Smooth muscle cell of trachea (primary cell): ENCODE measurements at places on chromosomes 1 and 21. TPM values are rescaled to one million over a fixed set of nuclear protein-coding genes. Genes with fewer than 3 reads are reported as not detected.

RAD54L gene
- 0.50 and 7.4 TPM in 2 replicates for total RNA-seq

CHI3L2 gene
- 2.5 and 10.6 TPM in 2 replicates for total RNA-seq

FAM167B gene
- total RNA-seq = 0.29 and 0.66 TPM in 2 replicates

NTNG1 gene
- total RNA-seq = 5.0 and 11.6 TPM in 2 replicates

TGFB2 gene
- 4.9 and 9.9 TPM in 2 replicates for total RNA-seq

PTAFR gene
- total RNA-seq = under 0.01 and 0.15 TPM in 2 replicates

RCAN1 gene
- 81.6 and 104 TPM in 2 replicates for total RNA-seq

SLC30A10 gene
- not detected in 2 replicates for total RNA-seq

TSACC gene
- 0.33 TPM in 1 of 2 replicates, not detected in the other for total RNA-seq

TRIM17 gene
- 0.15 TPM in 1 of 2 replicates, not detected in the other for total RNA-seq

RGS1 gene
- total RNA-seq = not detected in 2 replicates

SUSD4 gene
- total RNA-seq = not detected in 2 replicates

LEPR gene
- total RNA-seq = 12.4 and 28.6 TPM in 2 replicates

LCE2C gene
- not detected in 2 replicates for total RNA-seq

SYPL2 gene
- 0.29 and 1.2 TPM in 2 replicates for total RNA-seq

CRNN gene
- total RNA-seq = not detected in 2 replicates

PADI3 gene
- not detected in 2 replicates for total RNA-seq

RGS8 gene
- under 0.01 TPM in 1 of 2 replicates, not detected in the other for total RNA-seq

MYOG gene
- not detected in 2 replicates for total RNA-seq

SPRR2A gene
- not detected in 2 replicates for total RNA-seq

MFSD2A gene
- total RNA-seq = 0.58 and 4.1 TPM in 2 replicates

ADGRL2 gene
- 78.4 and 112 TPM in 2 replicates for total RNA-seq

LRP8 gene
- total RNA-seq = 3.3 and 16.3 TPM in 2 replicates

OR2G3 gene
- 0.29 TPM in 1 of 2 replicates, not detected in the other for total RNA-seq

ETNK2 gene
- 2.6 and 5.3 TPM in 2 replicates for total RNA-seq

AJAP1 gene
- not detected in 2 replicates for total RNA-seq

ESRRG gene
- 0.17 and 0.29 TPM in 2 replicates for total RNA-seq

OR2G6 gene
- total RNA-seq = not detected in 2 replicates

EVI5 gene
- total RNA-seq = 30.3 and 31.4 TPM in 2 replicates

DDOST gene
- 279 and 378 TPM in 2 replicates for total RNA-seq

CYYR1 gene
- total RNA-seq = under 0.01 and 0.15 TPM in 2 replicates

DPT gene
- total RNA-seq = 1.8 and 2.3 TPM in 2 replicates

SLAMF9 gene
- 0.33 TPM in 1 of 2 replicates, not detected in the other for total RNA-seq

FNDC5 gene
- 0.87 and 3.6 TPM in 2 replicates for total RNA-seq

SELENBP1 gene
- total RNA-seq = 74.0 and 120 TPM in 2 replicates

A3GALT2 gene
- 0.44 TPM in 1 of 2 replicates, not detected in the other for total RNA-seq

INSRR gene
- total RNA-seq = under 0.01 TPM in 1 of 2 replicates, not detected in the other

IFI16 gene
- 99.4 and 133 TPM in 2 replicates for total RNA-seq

CDCA8 gene
- total RNA-seq = 1.5 and 16.4 TPM in 2 replicates

DDAH1 gene
- 31.3 and 31.4 TPM in 2 replicates for total RNA-seq

OR10J1 gene
- not detected in 2 replicates for total RNA-seq

FAM76A gene
- total RNA-seq = 15.1 and 18.0 TPM in 2 replicates

EPHA10 gene
- total RNA-seq = 0.15 TPM in 1 of 2 replicates, not detected in the other

TFAP2E gene
- total RNA-seq = 0.33 and 0.44 TPM in 2 replicates

C1orf56 gene
- 1.7 and 4.8 TPM in 2 replicates for total RNA-seq

LRRC8B gene
- 0.58 and 0.66 TPM in 2 replicates for total RNA-seq
